Thoracic aorta (tissue), 2 donors: ENCODE measurements at places on chromosomes 7 and 10.

GRCh38 chr10:99981581-99982199 lies 28.1 kb downstream of the DNMBP start:
- no peak for DNase-seq

GRCh38 chr10:127579640-127580039 lies 30.5 kb downstream of the NPS start:
- DNase-seq: no peak

GRCh38 chr7:105011831-105012502 lies 2.0 kb upstream of the KMT2E start:
- no peak for DNase-seq

DNA sequence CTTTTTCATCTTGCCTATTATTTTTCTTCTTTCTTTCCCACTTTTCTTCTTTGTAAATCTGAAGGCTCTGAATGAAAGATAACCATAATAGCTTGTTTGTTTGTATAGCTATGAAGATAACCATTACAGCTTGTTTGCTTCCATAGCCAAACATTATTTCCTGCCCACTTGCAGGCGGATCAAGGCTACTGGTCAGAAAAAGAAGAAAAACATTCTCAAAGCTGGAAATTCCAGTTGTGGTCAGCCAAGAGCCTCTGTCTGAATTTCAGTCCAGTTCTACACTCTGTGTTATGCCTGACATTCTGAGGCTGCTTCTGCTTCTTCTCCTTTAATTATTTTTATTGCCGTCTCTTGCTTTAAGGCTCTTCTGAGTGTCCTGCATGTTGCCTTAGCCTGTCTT lies 48.9 kb downstream of the TMEM178B start:
- no peak for DNase-seq

- DNase-seq: no peak
These were observed 34.4 kb downstream of the DLG5 start for GRCh38 chr10:77892021-77892739.

DNA sequence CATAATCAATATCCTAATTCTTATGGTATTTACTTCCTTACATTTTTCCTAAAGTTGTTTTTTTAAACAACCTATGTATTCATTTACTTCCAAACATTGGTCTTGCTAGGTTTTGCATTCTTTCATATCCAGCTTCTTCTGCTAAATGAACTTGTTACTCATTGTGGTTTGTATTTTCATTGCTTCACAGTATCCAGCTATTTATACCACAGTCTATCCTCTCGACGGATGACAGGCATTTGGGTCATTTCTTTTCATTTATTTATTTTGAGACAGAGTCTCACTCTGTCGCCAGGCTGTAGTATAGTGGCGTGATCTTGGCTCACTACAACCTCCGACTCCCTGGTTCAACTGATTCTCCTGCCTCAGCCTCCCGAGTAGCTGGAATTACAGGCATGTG lies 66.8 kb downstream of the CCDC6 start:
- DNase-seq: no peak
